ENCODE measurements at places on chromosomes 1 and 21.

DNA sequence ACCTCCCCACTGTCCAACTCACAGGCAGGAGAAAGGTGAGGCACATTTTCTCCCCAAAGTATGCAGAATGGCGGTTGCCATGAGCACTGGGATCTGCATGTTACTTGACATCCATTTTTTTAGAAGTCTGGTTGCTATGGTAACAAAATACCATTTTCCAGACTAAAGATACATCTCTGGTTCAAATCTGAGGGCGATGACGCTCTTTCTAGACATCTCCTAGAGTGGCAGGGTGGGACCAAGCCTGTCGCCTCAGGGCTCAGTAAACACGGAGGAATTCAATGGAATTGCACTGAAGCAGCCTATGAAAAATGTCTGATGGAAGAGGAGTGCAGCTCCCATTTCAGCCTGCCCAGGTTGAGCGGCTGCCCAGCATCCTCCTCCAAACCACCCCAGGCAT, 21.5 kb upstream of the FAM43B start:
- DNase-seq: no peak

- DNase-seq: no peak
Observed at GRCh38 chr21:38796424-38796823, 9.3 kb upstream of the ETS2 start.

DNA sequence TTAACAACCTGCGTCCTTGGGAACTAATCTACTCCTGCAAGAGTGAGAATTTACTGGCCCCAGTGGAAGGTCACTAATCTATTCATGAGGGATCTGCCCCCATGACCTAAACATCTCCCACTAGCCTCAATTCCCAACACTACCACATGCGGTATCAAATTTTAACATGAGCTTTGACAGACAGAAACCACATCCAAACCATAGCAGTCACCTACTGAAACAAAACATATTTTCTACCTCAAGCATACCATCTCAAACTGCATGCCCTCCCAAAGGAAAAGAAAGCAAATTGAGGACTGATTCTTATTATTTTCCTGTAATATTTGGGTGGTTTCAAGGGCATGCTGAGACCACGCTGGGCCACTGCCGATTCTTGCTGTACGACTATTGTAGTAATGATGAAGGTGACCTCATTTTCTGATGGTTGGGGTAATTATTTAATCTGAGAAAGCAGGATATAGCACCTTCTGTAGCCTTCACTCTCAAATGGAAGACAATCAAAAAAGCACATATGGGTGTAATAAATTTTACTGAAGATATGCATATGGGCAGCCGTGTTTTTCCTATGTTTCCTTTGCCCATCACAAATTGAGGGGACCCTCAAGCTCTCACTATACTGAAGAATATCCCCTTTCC, 13.2 kb upstream of the GBP5 start:
- DNase-seq: no peak

GRCh38 chr21:15437883-15438282, 291.9 kb upstream of the USP25 start:
- no peak for DNase-seq

- DNase-seq: no peak
Observed at GRCh38 chr1:234907208-234907939, 221.3 kb downstream of the TOMM20 start.

- no peak for DNase-seq
Observed at GRCh38 chr1:181488866-181489265, 5.5 kb downstream of the CACNA1E start.

All from A673 (cell line).